Fibroblast of lung (primary cell): ENCODE measurements at places on chromosomes 1 and 21.

GRCh38 chr1:156283521-156283920 lies 604 bp upstream of the TMEM79 start:
- DNase-seq: no peak

- no peak for DNase-seq
These were observed 52.9 kb upstream of the CNTN2 start for GRCh38 chr1:204990059-204990664.

DNA sequence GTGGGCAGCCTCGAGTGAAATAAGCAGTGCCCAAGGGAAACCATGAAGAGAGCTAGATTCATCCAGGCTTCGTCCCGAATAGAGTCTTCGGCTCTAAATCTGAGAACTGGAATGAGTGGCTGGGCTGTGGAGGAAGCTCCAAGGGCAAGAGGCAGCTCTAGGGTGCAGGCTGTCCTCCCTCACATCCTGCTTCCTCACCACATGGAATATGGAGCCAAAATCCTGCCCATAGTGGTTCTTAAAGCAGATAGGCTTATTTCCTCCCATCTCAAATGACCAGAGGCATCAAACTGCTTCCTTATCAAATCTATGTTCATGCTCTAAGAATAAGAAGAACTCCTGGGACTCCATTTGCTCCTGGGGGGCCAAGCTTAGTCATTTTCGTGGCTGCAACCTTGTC lies 2.5 kb downstream of the IL24 start:
- DNase-seq: no peak

GRCh38 chr1:119920104-119920968 lies 24.0 kb upstream of the ADAM30 start:
- no peak for DNase-seq
